Neuronal stem cell (in vitro differentiated cells): ENCODE measurements at places on chromosomes 11 and 22.

GRCh38 chr22:49427341-49427740 is 400.3 kb downstream of the BRD1 start:
- DNase-seq: no peak

GRCh38 chr11:134532131-134532920 is 120.3 kb upstream of the B3GAT1 start:
- peak; percentile 31 for DNase-seq

DNA sequence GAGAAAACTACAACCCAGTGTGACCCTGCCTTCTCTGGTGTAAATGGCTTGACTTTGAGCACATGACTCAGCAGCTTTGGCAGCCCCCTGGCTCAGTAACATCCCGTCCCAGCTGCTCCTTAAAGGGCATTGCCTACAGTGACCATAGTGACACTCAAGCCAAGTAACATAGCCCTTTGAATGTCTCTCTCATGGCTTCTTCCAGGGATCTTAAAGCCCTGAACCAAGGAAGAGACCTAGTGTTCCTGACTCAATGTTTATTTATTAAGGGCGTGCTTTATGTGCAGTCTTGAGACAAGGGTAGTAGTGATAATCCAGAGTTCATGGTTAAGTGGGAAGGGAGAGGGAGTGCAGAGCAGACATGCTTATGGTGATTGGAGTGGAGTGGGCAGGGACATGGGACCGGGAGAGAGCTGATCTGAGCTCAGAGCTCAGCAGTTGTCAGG is 125.7 kb downstream of the PARVA start:
- DNase-seq: no peak

GRCh38 chr11:99766811-99767210 is 746.1 kb downstream of the CNTN5 start:
- no peak for DNase-seq

DNA sequence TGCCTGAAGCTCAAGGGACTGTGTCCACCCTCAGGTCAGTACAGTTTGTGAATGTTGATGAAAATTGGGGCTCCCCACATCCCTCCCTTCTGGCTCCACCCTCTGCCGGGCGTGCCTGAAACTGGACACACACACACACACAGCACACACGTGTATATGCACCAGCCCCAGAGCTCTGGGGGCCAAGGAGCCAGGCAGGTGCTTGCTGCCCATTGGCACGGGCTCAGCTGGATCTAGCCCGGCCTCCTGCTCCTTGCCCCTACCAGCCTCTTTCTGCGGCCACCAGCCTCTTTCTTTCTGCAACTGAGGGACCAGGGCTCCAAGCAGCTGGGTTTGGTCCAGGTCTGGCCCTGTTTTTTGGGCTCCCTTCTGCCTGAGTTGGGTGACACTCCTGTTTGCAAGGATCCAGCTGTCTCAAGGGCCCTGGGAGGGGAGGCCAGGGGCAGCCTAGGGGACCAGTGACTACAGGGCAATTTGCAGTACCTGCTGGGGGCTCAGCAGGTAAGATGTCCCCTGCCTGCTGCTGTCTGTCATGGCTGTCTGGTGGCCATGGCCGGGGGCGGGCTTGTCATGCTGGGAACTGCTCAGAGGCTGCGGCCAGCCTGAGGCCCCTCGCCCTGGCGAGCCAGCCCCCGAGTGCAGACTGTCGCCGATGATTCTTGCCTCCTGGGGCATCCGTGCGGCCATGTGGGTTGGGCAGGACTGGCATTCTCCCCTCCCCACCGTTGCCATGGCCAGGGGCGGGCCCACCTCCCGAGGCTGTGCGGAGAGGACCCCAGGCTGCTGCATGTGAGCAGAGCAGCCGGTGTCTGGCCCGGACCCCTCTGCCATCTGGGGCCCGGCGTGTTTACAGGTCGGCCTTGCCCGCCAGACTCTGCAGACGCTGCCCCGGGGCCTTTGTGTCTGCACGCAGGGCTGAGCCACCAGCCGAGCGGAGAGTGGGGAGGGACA is 51.5 kb upstream of the PPARA start:
- DNase-seq: no peak

GRCh38 chr11:6611092-6611962 is 689 bp downstream of the TAF10 start:
- no peak for DNase-seq
